Fibroblast of skin of abdomen (primary cell): ENCODE measurements at places on chromosomes 16 and 17.

- no peak for DNase-seq
These were observed 5.0 kb downstream of the FOXK2 start for GRCh38 chr17:82524540-82524939.

GRCh38 chr17:80453998-80454556 lies 22.3 kb downstream of the NPTX1 start:
- no peak for DNase-seq

DNA sequence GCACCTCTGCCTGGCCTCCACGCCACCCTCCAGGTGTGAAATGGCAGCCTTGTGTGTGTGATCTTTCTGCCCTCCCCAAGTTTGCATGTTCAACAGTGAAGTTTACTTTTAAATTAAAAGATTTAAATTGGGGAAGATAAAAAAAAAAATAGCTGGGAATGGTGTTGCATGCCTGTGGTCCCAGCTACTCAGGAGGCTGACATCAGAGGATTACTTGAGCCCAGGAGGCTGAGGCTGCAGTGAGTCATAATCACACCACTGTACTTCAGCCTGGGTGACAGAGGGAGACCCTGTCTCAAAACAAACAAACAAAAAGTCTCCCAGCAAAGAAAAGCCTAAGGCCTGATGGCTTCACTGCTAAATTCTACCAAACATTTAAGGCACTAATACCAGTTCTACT lies 35.4 kb upstream of the RNF43 start:
- peak; percentile 4 for DNase-seq

GRCh38 chr17:75515496-75516254 lies at the start of gene CASKIN2:
Gene CASKIN2 (minus strand): TSS chr17:75515537. CDS start chr17:75513804, 1,733 bp downstream.
- peak; percentile 92 for DNase-seq

DNA sequence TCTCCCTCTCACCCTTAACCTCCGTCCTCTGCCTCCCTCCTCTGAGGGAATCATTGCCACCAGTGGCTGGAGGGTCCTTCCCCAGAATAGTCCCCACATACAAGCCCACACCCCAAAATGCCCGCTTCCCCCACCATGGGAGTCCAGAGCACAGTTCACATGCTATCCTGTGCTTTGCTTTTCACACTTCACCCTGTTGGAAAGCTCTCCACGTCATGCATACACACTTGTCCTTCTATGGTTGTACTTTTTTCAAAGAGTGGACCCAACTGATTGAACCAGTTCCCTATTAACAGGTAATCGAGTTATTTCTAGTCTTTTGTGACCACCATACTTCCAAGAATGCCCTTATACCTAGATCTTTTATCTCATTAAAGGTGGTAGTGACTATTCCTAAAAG lies 23.8 kb upstream of the KIFC3 start:
- DNase-seq: no peak

- DNase-seq: no peak
These were observed 6.0 kb downstream of the MSRB1 start for GRCh38 chr16:1936945-1937479.

GRCh38 chr17:53142890-53143289 lies 679.8 kb upstream of the KIF2B start:
- DNase-seq: no peak

- DNase-seq: no peak
These were observed 1.7 kb downstream of the CDT1 start for GRCh38 chr16:88805340-88805715.

GRCh38 chr17:55452139-55452790 lies 30.6 kb upstream of the MMD start:
- peak; percentile 67 for DNase-seq

- no peak for DNase-seq
These were observed 35.2 kb upstream of the GOSR2 start for GRCh38 chr17:46887717-46888116.

DNA sequence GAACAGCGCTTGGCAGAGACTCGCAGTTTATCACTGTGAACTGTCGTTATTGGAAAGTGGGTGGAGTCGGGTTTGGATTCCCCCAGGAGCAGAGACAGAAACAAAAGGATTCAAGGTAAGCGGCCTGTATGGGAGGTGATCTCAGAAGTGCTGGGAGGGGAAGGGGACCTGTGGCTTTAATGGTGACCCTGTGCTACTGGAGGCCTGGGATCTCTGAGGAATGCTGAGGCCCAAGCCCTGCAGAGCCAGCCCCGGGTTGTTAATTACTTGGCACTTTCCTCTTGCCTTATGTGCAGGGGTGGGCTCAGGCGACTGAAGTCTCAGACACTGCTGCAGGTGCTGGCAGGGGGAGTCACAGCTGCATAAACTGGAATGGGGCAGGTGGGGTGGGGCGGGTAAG lies 27.4 kb downstream of the IRF8 start:
- DNase-seq: no peak

GRCh38 chr16:17062676-17063075 lies 408.1 kb downstream of the XYLT1 start:
- no peak for DNase-seq
